Bronchial epithelial cell (primary cell): ENCODE measurements at places on chromosomes 6 and 20.

DNA sequence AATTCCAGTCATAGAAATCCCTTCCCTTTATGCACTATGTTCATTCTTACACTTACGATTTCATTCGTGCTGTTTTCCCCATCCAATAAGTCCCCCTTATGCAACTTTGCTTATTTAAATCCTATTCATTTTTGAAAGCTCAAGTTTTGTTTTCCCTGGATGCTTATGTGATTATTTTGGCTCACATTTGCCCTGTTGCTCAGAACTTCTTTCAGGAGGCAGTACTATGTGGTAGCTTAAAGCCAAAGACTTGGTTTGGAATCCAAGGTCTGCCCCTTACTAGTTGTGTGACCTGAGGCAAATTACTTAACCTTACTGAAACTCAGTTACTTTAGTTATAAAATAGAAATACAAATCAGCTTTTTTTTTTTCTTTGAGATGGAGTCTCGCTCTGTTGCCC lies 59.6 kb downstream of the MOXD1 start:
- DNase-seq, result no peak

DNA sequence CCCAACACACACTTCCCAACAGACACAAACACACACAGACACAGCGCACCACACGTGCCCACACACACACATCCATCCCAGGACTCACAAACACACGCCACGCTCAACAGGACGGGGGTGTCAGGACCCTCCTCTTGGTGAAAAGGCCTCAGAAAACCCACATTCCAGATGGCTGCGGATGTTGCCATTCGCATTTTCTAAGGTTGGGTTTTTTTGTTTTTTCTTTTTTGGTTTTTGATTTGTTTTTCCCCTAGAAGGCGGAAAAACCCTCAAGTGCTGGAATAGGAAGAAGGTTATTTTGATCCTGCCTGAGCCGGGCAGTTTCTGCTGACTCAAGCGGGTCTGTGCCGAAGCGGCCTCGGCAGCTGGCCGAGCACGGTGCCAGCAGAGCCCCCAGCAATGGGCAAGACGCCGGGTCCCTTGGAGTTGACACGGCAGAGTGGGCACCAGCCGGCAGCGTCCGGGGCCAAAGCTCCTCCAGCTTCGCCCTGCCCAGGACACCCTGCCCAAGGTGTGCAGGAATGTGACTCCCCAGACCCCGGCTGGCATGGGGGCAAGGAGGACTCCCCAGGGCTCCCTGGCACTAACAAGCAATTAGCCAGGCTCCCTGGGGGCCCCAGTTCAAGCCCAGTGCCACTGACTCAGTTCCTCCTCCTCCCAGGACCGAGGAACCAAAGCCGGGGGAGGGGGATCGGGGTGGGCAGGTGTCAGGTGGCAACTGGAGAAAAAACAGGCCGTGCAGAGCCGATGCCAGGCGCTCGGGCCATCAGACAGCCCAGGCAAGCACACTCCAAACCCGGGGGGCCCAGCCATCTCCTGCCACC lies 40.9 kb upstream of the ZBP1 start:
- no peak for DNase-seq

- DNase-seq, result no peak
Observed at GRCh38 chr6:161951126-161951525, 677.3 kb upstream of the AGPAT4 start.

GRCh38 chr6:40587240-40588069 lies at the start of gene LRFN2:
Gene LRFN2 (minus strand): TSS chr6:40587364.
- peak; percentile 29 for DNase-seq

GRCh38 chr20:51042657-51043247 lies 19.8 kb upstream of the KCNG1 start:
- no peak for DNase-seq

- DNase-seq, result no peak
Observed at GRCh38 chr6:109478841-109479624, 4.0 kb downstream of the ZBTB24 start.

DNA sequence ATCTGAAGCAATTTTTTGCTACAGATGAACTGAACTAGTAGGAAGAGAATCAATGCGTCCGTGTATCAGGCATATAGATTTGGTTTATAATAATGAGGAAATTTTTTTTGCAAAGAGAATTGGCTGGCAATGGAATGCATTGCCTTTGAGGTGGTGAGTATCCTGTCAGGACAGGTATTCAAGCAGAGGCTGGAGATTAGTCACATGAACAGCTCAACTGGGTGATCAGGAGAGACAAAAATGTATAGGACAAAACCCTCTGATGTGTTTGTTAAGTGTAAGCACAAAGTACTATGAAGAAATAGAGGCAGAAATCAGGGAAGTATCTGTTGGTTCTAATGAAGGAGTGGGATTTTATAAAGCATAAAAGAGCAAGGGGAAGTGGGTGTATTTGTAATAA lies 80.5 kb downstream of the ISM1 start:
- peak; percentile 75 for DNase-seq

DNA sequence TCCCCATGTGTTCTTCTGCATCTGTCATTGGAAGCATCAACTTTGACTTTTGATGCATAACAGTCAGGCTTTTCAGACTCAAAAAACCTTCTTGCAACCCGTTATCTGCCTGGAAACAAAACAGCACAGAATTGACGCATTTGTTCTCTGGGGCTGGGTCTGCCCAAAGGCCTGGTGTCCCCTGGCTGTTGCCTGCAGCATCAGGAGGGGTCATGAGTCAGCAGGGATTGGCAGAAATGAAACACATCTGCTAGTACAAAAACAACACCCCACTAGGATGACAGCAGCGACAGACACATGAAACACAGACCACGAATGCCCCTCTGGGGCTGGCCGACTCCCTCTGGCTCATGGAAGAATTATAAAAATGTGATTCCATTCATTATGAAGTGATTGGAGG lies 157.6 kb upstream of the INSM1 start:
- DNase-seq, result no peak

GRCh38 chr6:119467488-119468081 lies 118.0 kb upstream of the MAN1A1 start:
- DNase-seq, result peak; percentile 10

GRCh38 chr6:96990462-96990861 lies 65.9 kb downstream of the KLHL32 start:
- DNase-seq, result no peak

DNA sequence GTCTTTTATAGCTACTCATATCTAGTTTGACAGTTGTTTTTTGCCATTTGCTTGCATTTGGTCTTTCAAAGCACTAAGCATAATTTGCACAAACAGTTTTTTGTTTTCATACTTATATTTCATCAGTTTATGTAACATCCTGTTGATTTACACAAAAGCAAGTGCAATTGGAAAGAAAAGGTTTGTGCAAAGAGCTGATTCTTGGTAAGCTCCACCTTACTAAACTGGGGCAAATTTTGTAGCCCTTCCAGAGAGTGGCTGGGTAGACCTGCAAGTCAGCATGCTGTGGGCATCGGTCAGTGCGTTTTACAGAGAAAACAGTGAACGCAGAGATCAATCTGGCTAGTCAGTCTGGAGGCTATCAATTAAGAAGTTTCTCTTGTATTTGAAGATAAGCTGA lies 34.5 kb downstream of the TXLNB start:
- no peak for DNase-seq

DNA sequence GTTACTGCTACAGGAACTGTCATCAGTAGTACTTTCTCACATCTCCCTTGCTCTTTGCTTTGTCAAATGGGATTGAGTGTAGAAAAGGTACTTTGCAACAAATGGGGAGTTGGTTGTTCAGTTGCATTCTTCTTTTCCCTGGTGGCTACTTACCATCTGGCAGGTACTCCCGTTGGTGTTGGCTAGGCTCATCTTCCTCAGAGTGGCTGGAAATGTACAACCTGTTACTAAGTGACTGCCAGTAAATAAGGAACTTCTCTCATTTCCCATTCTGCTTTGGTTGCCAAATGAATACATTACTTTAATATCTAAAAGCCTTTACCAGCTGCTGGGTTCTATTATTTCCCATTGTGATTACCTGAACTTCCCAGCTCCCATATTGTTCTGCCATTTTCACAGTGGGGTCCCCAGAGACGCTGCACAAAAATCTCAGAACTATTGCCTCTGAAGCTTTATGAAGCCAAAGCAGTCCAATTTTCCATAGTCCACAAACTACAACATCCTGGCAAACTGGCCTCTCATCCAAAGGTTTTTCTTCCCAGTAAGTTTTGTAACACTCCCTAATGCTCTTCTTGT lies 229.7 kb upstream of the HTR1E start:
- no peak for DNase-seq

DNA sequence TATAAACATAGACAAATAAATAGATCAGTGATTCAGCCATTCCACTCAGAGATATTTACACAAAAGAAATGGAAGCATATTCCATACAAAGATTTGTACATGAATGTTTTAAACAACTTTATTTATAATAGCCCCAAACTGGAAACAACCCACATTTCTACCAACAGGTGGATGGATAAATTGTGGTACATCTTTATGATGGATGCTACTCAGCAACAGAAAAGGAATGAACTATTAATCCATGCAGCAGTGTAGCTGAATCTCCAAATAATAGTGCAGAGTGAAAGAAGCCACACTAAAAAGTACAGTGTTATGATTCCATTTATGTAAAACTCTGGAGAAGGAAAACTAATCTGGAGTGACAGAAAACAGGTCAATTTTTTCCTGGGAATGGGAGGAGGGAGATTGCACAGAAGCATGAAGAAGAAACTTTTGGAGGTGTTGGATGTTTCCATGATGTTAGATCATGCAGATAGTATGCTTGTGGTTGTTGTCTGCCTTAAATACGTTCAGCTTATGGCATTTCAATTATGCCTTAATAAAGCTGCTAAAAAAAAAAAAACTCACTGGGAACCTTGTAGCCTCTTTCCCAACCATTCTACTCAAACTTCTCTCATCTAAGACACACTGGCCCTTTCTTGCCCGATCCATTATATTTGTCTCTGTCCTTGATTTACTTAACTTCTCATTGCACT lies 100.9 kb downstream of the PPP1R14C start:
- DNase-seq, result no peak

- peak; percentile 6 for DNase-seq
Observed at GRCh38 chr6:107691062-107691751, 132.9 kb downstream of the SCML4 start.

- DNase-seq, result peak; percentile 52
Observed at GRCh38 chr6:133632206-133632605, 256.7 kb upstream of the TCF21 start.

GRCh38 chr6:137210903-137211302 lies 8.3 kb downstream of the IFNGR1 start:
- DNase-seq, result peak; percentile 12

DNA sequence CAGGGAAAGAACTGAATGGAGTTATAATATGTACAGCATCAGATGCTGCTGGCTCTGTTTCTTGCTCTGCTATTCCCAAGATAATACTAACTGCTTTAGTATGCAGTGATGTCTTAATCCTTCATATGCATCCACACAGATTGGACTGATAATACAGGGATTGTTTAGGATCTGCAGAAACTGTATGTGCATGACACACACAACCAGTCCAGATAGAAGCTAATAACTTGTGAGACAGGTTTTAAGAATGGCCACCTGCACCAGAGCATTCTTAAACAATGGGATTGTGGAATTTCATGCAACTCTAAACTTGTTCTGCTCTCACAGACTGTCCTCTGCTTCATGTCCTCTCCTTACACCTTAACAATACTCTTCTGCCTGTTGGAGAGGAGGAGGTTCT lies 90.9 kb downstream of the SPTLC3 start:
- DNase-seq, result peak; percentile 83

GRCh38 chr6:106160189-106160588 lies 74.1 kb downstream of the PRDM1 start:
- no peak for DNase-seq
